ENCODE measurements at places on chromosomes 6 and 20. TPM values are rescaled to one million over a fixed set of nuclear protein-coding genes. Genes with fewer than 3 reads are reported as not detected.

Gene SLC44A4
- polyA plus RNA-seq, result 0.46 TPM

Gene ULBP2
- 1.5 TPM for polyA plus RNA-seq

Gene CTAGE9
- polyA plus RNA-seq, result not detected

Gene HS3ST5
- polyA plus RNA-seq, result not detected

Gene ABRACL
- polyA plus RNA-seq, result 201 TPM

Data from neural cell (in vitro differentiated cells).